ENCODE measurements at places on chromosomes 5 and 9. TPM values are rescaled to one million over a fixed set of nuclear protein-coding genes. Genes with fewer than 3 reads are reported as not detected.
A peak's percentile ranks its signal among the peaks of the same experiment; 100 is the strongest.

DNA sequence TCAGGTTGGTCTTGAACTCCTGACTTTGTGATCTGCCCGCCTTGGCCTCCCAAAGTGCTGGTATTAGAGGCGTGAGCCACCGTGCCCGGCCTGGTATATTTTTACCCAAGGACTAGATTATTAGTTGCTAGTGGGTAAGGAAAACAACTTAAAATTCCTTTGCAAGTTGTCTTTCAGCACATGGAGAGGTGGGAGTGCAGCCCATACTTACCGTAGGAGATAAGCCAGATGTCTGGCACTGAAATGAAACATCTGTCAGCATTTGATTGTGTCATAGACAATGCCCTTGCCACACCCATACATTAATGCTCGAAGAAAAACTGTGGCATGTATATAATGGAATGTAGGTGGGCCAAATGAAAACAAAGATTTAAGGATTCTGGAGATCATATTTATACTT is 36.6 kb upstream of the ANKH start:
- no peaks in the 10 kb centered on the region for H3K27me3 ChIP-seq
- H3K4me3 ChIP-seq, result no peak overlapping the region
- DNase-seq, result no peak
- no peak overlapping the region for H3K27ac ChIP-seq
- H3K36me3 ChIP-seq, result no peaks in the 10 kb centered on the region

The IFNB1 gene
- total RNA-seq, result not detected

DNA sequence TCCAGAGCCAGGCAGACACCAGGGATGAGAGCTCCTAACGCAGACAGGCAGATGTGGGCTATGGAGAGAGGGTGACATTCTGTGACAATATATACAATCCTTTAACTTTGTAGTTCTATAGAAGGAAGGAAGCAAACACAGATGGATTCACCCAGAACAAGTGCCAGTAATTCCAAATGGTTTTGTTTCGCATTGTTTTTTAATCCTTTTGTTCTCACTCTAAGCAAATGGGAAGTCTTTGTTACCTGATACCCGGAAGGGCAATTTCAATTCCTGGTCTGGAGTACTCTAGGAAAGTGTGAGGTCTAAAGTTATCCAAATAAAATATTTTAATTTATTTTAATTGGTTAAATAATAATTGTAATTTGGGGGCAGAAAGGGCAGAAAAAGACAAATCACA is 2.5 kb downstream of the FRMD3 start:
- H3K36me3 ChIP-seq, result no peaks in the 10 kb centered on the region
- peaks cover 9% of the 10 kb centered on the region for H3K4me1 ChIP-seq
- no peak for DNase-seq
- H3K27me3 ChIP-seq, result peaks cover 67% of the 10 kb centered on the region
- no peak overlapping the region for H3K4me3 ChIP-seq

The C1QTNF2 gene
- total RNA-seq, result not detected

The PCDHGB6 gene
- 8.3 TPM for total RNA-seq

DNA sequence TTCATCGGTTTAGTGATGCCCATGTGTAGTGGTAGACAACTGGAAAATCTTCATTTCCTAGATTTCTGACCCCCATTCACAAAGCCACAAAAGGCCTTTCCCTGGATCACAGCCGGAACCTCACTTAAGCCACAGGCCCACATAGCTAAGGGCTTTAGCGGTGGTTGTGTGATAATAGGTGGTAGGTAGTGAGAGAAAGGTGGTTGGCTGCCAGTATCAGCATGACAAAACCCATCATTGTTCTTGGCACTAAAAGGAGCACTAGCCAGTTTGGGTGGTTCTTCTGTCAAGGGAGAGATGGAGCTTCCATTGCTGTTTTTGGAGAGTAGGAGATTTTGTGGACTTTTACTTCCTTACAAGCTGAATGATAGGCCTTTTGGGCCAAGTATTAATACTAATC is 9.7 kb upstream of the SLC36A2 start:
- no peak for DNase-seq
- H3K4me1 ChIP-seq, result peaks cover 3% of the 10 kb centered on the region
- peak overlapping the region; percentile 8 for H3K4me3 ChIP-seq
- H3K27ac ChIP-seq, result no peak overlapping the region

GRCh38 chr5:170273968-170274710 is 23.4 kb downstream of the LCP2 start:
- no peaks in the 10 kb centered on the region for H3K36me3 ChIP-seq
- H3K27ac ChIP-seq, result no peak overlapping the region
- H3K4me3 ChIP-seq, result no peak overlapping the region
- peaks cover 8% of the 10 kb centered on the region for H3K27me3 ChIP-seq

The GZMA gene
- 0.36 TPM for total RNA-seq

The FGD3 gene
- total RNA-seq, result 0.33 TPM

- DNase-seq, result no peak
- no peak overlapping the region for H3K27ac ChIP-seq
- peaks cover 4% of the 10 kb centered on the region for H3K4me1 ChIP-seq
- H3K27me3 ChIP-seq, result no peaks in the 10 kb centered on the region
- H3K36me3 ChIP-seq, result no peaks in the 10 kb centered on the region
- H3K4me3 ChIP-seq, result no peak overlapping the region
These were observed 19.2 kb downstream of the TAS2R1 start for GRCh38 chr5:9610969-9611368.

DNA sequence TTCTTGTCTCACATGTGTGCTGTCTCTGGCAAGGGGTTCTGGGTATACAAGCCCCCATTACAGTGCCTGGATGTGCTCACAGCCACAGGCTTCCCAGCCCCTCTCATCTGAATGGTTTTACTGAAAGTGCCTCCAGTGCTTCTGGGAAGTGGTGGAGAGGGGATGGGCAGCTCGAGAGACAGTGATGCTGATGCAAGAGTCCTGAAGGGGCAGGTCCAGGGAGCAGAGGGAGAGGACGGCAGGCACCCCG is 93.5 kb downstream of the PHF2 start:
- no peaks in the 10 kb centered on the region for H3K27me3 ChIP-seq
- DNase-seq, result no peak
- no peaks in the 10 kb centered on the region for H3K4me1 ChIP-seq
- H3K4me3 ChIP-seq, result no peak overlapping the region

DNA sequence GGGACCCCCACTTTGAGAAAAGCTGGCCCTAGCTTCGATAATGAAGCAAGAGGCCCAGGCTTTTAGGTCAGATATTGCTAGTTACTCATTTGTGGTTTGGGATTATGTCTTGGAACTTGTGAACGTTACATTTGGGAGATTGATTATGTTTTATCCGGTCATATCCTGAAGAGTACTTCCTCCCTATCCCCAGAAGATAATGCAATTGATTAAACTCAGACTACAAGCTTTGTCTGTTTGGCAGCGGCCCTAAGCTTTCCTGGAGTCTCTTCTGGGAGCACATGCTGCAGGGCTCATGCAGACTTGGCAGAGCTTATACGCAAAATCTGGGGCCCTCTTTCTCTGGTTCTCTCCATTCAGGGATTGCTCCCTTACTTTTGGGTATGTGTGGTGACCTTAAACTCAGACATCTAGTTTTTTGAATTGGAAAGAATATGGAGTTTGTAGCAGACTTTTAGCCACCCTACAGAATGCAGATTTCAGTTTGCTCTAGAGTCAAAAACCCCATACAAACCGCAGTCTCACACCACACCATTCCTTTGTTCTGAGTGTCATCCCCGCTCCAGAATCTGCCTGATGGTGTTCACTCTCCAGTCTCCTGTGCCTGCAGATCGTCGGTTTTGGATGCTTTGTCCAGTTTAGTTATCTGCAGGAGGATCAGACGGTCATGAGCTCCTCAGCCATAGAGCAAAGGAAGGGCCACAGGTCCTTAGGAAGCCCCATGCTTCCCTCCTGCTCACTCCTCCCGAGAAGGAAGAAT is 449.5 kb upstream of the TRPC7 start:
- H3K4me3 ChIP-seq, result no peak overlapping the region
- no peak overlapping the region for H3K27ac ChIP-seq
- H3K4me1 ChIP-seq, result no peaks in the 10 kb centered on the region
- H3K36me3 ChIP-seq, result no peaks in the 10 kb centered on the region
- H3K27me3 ChIP-seq, result no peaks in the 10 kb centered on the region
- no peak for DNase-seq

DNA sequence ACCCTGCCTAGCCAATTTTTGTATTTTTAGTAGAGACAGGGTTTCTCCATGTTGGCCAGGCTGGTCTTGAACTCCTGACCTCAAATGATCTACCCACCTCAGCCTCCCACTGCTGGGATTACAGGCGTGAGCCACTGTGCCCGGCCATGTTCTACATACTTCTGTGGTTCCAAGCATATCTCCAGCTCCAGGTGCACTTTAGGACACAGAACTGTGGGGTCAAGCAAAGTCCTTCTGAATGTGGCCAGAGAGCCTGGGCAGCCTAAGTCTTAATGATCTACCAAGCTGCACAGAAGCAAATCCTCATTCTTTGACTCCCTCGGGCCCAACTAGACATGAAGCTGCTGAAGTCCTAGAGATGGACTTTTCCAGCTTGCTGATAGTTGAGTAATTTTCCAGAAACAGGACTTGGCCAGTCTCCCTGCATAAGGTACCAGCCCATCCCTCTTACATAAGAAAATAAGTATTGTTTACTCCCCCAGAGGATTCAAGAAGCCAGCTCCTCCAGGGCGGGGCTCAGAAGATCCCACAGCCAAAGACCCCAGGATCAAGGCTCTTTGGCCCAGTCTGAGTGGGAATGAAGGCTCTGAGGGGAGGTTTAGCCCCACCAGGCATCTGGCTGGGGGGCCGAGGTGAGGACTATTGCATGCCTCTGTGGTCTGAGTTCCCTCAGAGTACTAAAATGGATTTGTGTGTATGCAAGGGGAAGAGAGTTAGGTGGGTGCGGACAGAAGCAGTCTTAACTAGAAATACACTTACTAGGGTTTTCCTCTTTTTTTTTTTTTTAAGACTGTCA is 8.7 kb downstream of the CLTB start:
- H3K36me3 ChIP-seq, result peaks cover 73% of the 10 kb centered on the region
- no peak for DNase-seq
- H3K4me1 ChIP-seq, result no peaks in the 10 kb centered on the region

DNA sequence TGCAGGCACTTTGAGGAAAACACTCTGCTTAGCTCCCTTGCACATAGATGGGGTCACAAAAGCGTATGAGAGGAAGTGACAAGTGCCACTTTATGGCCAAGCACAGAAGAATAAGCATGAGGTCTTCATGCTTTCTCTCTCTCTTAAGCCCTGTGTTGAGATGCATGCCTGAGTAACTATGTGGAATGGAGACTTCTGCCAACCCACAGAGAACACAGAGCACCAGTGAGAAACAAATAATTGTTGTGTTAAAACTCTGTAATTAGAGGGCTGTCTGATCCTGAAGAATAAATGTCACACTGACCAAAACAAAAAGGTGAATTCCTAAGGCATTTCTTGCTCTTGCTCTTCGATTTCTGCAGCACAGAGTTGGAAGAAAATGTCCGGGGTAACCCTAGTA is 488.5 kb downstream of the CTNND2 start:
- DNase-seq, result no peak
- H3K27ac ChIP-seq, result no peak overlapping the region

DNA sequence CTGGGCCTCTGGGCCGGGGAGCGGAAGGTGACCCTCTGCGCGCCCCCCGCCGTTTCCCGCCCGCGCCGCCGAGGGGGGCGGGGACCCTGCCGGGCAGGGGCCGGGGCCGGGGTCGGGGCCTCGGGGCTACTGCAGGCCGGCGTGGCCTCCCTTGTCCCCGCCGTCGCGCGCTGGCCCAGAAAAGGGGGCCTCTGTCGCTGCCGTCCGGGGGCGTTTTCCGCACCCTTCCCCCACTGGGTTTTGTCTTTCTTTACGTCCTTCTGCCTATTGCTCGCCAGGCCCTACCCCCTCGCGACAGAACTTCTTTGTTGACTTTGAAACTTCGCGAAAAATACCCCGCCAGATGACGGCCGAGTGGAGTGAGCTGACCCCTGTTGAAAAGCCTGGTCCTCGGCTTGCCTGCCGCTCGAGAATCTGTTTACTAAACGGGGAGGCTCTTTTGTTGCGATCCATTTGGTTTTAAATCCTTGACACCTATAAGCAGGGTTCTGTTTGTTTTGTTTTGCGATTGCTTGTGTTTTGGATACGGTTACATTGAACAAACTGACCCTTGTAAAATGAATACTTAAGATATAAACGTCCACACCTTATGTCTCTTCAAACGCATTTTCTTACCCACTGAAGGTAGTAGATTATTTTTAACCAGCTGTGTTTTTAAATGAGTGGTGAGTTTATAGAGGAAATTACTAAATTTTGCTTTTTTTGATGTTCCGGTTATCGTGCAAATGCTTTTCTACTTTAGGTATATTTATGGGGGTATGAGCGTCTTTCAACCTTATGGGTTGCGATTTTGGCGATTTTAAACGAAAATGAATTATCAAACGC is 765 bp downstream of the MARCHF6 start:
- peaks cover 10% of the 10 kb centered on the region for H3K4me1 ChIP-seq
- peak overlapping the region; percentile 99 for H3K4me3 ChIP-seq
- peak overlapping the region; percentile 98 for H3K27ac ChIP-seq
- DNase-seq, result peak; percentile 79
- no peaks in the 10 kb centered on the region for H3K27me3 ChIP-seq

DNA sequence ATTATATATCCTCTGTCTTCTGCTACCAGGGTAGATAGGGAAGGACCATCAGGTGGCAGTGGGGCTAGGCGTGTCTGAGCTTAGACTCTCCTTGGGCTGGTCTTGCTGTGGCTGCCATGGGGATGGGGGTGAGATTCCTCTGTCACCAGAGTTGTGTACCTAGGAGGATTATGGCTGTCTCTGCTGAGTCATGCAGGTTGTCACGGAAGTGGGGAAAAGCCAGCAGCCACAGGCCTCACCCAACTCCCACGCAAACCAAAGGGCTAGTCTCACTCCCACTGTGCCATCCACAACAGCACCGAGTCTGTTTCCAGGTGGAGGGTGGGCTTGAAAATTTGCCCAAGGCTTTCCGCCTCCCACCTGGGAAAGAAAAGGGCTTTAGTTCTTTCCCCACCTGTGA is 476.1 kb downstream of the CYLC2 start:
- H3K27ac ChIP-seq, result no peak overlapping the region
- no peak for DNase-seq
- no peaks in the 10 kb centered on the region for H3K36me3 ChIP-seq
- no peak overlapping the region for H3K4me3 ChIP-seq
- no peaks in the 10 kb centered on the region for H3K4me1 ChIP-seq

Measured in endodermal cell (in vitro differentiated cells).